ENCODE measurements at places on chromosomes 3 and 15.
A peak's percentile ranks its signal among the peaks of the same experiment; 100 is the strongest.

- no peak for DNase-seq
Observed at GRCh38 chr15:93043621-93044300, 45.2 kb downstream of the RGMA start.

GRCh38 chr3:131729643-131730017 is 226.9 kb upstream of the MRPL3 start:
- no peak for DNase-seq

DNA sequence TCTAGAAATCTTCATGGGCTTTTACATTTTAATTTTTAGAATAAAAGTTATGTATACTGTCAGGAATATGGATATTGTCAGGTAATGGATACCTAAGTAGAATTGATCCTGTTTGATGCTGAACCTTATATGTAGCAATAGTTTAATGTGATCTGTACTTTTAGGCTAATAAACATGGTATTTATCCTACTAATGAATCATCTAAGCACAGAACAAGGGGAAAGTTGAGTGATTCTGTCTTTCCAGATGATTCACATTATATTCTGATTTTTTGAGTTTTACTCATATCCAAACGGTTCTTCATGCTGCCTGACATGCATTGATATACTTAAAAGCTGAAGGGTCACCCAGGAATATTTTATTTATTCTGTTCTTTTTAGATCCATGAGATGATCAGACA is 34.5 kb downstream of the FANCI start:
- DNase-seq = no peak

- DNase-seq = no peak
Observed at GRCh38 chr3:65672871-65673815, 365.6 kb downstream of the MAGI1 start.

DNA sequence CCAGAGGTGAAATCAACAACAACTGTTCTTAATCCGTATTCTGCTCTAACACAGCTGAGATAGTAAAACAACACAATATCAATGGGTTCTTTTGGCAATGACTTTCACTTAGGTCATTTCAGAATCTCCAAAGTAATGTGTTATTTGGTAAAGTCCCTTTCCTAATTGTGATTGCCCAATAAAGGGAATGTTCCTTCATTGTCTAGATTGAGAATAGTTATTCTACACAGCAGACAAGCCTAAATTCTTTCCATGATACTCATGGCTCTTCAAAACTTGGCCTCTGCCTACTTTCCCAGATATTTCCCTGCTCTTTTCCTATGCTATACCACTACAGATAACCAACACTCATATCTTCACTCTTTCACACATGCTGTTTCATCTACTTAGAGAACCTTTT is 219.8 kb downstream of the FMN1 start:
- DNase-seq = no peak

- DNase-seq = no peak
Observed at GRCh38 chr15:54580643-54581042, 602.4 kb downstream of the UNC13C start.

DNA sequence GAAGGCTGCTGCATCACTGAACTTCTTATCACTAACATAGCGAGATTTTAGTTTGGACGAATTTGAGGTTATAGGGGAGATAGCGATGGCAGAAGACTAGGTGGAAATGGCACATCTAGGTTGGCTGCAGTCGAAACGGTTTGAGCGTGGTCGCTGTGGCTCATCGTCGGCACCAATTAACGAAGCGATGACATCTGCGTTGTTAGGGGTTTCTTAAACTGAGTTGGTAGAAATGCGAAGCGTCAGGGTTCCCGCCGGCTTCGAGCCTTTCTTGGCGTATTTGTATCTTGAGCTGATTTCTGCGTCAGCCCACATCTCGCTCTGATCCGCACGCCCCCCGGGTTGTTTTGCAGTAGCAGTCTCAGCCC is 319 bp downstream of the LNP1 start:
- peak; percentile 49 for DNase-seq

GRCh38 chr3:195451373-195452015 is 8.7 kb upstream of the ACAP2 start:
- DNase-seq = no peak

GRCh38 chr3:178483704-178484103 is 52.5 kb upstream of the KCNMB2 start:
- no peak for DNase-seq

- no peak for DNase-seq
Observed at GRCh38 chr3:149226776-149227175, 5.1 kb upstream of the CP start.

GRCh38 chr3:29140666-29141065 is 140.2 kb upstream of the RBMS3 start:
- DNase-seq = no peak

DNA sequence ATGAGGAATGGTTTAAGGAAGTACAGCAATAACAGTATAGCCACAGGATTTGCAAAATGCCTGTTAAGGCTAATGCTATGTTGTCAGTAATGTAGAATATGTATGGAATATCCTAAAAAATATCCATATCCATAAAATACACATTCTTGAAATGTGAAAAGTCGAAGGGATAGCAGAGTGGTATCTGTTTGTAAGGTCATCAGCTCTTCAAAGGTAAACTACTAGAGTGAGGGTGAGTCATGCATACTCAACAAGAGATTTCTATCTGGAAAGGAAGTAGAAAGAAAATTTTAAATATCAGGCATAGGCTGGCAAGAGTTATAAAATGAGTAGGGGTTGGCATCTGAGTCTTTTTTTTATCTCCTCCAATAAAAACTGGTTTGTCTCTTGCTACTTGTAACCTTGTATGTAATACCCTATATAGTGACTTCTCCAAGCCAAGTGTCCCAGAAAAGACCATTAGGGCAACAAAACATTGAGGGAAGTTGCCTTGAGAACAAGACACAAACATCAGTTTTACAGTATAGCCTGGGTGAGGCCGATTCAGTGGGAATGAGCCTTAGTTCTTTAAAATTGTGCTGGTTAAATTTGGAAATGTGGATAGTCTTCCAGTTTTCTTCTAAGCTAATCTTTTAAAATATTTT is 103.1 kb downstream of the SPATA16 start:
- DNase-seq = no peak

- DNase-seq = no peak
Observed at GRCh38 chr3:173078525-173078924, 62.5 kb downstream of the SPATA16 start.

DNA sequence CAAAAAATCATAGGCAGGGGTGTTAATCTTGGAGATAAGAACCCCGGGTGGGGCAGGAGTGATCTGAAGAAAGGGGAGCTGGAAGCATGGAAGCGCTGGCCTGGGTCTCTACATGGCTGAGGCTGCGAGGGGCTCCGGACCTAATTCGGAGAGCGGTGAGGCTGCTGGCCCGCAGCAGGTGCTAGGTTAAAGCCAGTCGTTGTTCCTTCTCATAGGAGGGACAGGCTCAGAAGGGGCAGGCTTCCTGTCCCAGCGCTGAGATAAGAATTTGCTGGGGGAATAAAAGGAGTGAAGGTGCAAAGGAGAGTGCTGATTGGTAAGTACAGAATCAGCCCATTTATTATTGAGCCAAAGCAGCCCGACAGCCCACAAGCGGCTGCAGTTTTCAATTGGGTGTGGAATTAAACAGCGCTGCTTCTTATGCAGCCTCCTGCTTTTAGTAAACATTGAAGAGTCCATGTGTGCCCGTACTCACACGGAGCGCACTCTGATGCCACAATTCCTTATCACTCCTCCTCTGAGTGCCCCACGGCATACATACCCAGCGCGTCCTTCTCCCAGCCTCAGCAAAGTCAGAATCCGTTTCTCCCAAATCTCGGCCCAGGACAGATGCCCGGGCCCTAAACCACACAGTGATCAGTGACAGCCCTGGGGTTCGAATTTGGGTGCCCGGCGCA is 17.1 kb downstream of the CHST13 start:
- peak; percentile 0 for DNase-seq

- DNase-seq = peak; percentile 41
Observed at GRCh38 chr3:127652246-127652995, 20.3 kb upstream of the ABTB1 start.

- no peak for DNase-seq
Observed at GRCh38 chr3:454986-455385, 258.4 kb downstream of the CHL1 start.

- no peak for DNase-seq
Observed at GRCh38 chr15:26023231-26023630, 160.1 kb upstream of the ATP10A start.

- DNase-seq = no peak
Observed at GRCh38 chr3:184601576-184602371, 40.2 kb downstream of the EPHB3 start.

- no peak for DNase-seq
Observed at GRCh38 chr3:115834068-115834467, 210.8 kb downstream of the GAP43 start.

- DNase-seq = no peak
Observed at GRCh38 chr15:28985316-28985645, 99.5 kb downstream of the APBA2 start.

DNA sequence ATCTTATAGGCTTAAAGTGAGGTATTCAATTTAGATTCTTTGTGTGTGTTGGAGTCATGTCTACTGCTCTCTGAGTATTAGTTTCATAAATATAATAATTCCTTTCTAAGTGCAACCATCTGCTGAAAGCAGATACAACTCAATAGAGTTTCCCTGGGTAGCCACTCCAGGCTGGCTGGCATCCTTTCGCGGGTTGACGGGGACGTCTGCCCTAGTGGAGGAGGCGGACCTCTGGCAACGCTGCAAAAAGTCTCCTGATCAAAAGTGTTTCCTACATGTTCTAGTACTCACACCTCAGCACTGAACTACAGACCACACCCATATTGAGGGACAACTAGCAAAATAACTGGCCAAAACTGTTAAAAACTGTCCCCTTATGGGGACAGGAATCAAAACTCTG is 2.5 kb downstream of the MOBP start:
- no peak for DNase-seq

DNA sequence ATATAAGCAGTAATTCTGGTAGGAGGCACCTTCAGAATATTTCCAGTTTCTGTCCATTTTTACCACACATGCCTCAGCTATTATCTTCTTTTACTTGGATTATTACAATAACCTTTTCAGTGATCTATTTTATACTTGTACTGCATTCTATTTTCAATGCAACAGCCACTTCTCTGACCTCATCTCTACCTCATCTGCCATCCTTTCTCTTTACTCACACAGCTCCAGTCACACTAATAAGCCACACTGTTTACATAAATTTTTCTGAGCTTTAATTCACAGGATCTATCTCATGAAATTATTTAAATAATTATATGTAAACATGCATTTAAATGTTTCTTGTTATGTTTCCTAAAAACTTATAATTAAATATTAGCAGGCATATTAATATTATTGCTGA is 47.3 kb upstream of the BCHE start:
- no peak for DNase-seq

DNA sequence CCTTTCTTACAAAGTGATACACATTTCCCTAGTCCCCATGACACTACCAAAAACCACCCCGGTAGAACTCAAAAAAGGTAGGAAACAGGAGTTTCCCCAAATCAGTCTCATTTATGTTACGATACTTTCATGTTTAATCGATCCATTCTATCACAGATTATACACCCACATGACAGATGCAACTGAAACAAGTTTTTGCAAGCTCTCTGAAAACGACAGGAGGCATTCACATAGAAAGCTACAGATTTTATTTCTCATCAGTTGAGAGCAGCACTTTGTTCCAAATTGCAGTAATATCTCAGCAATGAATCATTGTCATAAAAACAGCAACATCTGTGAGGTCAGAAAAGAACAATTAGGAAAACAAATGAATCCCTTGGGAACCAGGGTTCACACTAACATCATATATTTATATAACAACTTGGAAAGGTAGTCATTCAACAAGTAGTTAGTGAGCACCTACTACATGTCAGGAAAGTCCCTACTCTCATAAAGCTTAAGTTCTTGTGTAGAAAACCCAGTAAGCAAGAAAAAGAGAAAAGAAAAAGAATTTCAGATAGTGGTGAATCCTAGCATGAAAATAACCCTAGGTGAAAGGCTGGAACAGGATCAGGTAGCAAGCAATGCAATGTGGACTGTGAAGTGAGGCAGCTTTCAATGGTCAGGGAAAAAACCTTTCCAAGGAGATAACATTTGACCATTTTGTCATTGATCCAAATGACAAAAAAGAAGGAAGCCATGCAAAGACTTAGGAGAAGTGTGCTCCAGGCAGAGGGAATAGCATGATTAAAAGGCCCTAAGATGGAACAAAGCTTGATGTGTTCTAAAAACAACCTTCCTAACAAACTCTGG is 8.3 kb downstream of the PLD1 start:
- DNase-seq = no peak

- DNase-seq = no peak
Observed at GRCh38 chr15:66016199-66016598, 146.9 kb downstream of the RAB11A start.

GRCh38 chr3:134093956-134094355 is 64.2 kb upstream of the SLCO2A1 start:
- DNase-seq = no peak
